ENCODE measurements at places on chromosomes 4 and X.
A peak's percentile ranks its signal among the peaks of the same experiment; 100 is the strongest.

- DNase-seq: no peak
Observed at GRCh38 chrX:69389101-69389501, 115.0 kb upstream of the NALF2 start.

GRCh38 chr4:10737337-10737736, 52.8 kb upstream of the CLNK start:
- DNase-seq: no peak

DNA sequence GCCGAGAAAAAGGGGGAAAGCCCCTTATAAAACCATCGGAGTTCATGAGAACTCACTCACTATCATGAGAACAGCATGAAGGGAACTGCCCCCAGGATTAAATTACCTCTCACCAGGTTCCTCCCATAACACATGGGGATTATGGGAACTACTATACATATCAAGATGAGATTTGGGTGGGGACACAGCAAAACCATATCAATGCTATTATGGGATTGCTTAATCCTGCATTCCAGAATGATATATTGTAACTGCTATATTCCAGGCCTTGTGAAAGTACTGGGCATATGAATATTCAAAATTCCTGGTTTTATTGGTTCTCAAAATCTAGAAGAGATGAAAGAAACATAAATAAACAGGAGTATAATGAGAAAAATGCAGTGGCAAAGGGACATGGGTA, 29.3 kb downstream of the NPY1R start:
- DNase-seq: no peak

GRCh38 chr4:186137196-186137794, 32.8 kb downstream of the FAM149A start:
- peak; percentile 1 for DNase-seq

GRCh38 chr4:174170906-174171305, 112.6 kb downstream of the FBXO8 start:
- no peak for DNase-seq

DNA sequence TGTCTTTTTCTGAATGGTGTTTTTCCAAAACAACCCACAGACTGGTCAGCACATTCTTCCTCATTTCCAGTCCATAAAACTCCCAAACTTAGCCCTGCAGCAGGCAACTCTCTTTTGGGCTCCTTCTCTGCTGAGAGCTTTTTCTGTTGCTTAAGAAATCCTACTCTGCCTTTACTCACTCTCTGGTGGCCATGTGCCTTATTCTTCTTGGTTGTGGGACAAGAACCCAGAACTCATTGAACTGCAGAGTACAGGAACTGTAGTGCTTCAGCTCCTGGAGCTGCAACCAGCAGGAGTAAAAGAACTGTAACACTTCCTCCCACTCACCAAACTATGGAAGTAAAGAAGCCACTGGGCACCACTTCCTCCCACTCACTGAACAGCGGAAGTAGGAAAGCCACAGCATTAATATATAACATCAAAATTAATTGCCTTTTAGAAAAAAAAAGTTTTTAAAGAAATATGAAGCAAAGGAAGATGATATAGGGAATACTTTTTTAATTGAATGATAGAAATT, 864.1 kb upstream of the PCDH10 start:
- DNase-seq: no peak

Measured in inflammatory macrophage treated with lipopolysaccharide for 1 hour (primary cell).